ENCODE measurements at places on chromosomes 1 and 21.
A peak's percentile ranks its signal among the peaks of the same experiment; 100 is the strongest.

DNA sequence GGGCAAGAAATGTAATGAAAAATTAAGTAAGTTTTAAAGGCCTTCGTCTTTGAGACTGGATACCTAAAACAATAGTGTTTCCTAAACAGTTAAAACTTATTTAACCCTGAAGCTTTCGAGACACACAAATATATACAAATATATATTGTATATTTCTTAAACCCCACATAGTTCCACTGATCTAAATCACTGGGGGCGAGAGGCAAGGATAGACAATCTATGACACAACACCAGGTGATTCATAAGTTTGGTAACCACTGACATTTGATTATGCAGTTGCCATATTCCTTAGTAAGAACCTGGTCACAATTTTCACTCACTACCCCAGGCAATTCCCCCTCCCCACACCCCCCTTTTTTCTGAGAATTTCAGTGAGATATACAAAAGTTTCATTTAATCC, 55.3 kb upstream of the BOLA1 start:
- DNase-seq = peak; percentile 74

DNA sequence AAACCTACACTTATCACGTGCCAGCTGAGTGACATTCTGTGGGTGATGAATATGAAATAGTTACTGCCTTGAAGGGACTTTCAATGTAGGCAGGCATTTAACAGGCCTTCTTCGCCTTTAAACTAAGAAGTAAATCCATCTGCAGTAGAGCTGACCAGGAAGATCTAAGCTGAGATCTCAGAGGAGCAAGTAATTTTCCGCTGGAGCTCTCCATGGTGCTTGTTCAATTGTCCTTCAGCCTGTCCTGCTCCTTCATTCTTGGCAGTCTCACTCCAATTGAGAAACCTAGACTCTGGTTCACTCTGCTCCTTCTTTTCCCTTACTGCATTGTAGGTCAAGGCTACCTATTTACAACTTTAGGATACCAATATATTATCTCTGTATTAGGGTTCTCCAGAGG, 183.5 kb downstream of the HMCN1 start:
- DNase-seq = no peak

DNA sequence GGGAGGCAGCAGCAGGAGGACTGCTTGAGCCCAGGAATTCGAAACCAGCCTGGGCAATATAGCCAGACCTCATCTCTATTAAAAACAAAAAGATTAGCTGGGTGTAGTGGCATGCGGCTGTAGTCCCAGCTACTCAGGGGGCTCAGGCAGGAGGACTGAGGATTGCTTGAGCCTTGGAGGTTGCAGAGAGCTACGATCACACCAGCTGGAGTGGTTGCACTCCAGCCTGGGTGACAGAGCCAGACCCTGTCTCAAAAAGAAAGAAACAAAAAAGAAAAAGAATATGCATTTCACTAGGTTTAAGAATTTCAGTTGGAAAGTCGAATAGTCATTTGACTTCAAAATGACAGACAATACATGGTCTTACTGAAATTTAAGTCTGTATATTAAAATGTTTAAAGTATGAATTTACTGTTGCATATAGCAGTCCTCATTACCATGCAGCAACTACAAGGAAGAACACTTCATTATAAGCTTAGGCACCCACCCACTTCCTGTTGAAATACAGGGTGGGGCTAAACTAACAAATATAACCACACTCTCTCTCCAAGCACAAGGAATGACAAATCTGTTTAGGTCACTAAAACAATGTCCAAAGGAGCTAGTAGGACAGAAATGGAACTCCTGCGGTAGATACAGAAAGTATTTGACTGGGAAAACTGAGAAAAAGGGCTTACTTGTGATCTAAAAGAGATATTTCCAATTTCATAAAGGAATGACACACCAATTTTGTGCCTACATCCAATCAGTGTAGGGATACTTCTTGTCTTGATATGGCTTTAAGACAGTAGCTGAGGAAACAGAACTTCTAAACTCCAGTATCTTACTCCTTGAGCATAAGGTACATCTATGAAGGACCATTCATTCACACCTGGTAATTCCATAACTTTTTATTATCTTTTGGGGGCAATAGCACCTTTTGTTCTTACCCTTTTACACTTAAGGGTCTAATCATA, 44.1 kb downstream of the GPR3 start:
- peak; percentile 55 for DNase-seq

DNA sequence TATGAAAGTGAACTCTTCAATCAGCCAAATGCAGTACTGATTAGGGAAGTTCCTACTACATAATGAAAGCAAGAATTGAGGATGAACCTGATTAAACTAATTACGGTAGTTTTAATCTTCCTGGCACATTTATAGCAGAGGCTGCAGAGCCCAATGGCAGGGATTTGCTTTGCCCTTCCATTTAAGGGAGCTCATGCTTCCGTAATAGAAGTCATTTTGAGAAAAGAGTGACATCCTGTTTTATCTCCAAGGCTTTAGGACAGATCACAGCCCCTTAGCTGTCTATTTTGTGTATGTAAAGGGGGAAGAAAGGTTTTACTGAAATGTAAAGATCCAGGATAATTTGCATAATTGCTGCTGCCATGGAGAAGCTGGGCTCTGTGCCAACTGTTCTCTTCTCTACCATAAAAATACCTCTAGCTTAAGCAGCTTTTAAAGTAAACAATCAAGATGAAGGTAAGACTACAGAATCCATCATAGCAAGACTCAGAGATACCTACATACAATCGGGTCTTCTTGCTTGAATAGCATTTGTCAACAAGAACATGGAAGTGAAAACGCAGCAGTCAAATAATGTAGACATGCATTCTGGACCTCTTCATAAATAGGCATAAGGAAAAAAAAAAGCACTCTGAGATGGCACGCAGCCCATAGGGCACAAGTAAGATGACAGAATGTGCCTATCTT, 62.5 kb downstream of the ASH1L start:
- no peak for DNase-seq

DNA sequence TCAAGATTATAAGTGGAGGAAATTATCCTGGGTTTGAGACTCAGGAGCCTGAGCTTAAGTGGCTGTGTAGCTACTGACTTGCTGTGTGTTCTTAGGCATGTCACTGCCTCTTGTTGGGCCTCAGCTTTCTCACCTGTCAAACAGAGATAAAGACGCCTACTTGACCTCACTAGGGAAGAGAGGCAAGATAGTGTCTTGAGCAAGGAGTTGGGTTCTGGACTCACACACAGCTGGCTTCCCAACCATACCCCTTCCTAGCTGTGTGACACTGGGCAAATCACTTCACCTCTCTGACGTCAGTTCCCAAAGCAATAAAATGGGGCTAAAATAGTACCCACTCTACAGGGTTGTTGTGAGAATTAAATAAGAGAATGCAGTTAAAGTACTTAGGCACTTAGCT, 11.6 kb upstream of the EPB41 start:
- no peak for DNase-seq

DNA sequence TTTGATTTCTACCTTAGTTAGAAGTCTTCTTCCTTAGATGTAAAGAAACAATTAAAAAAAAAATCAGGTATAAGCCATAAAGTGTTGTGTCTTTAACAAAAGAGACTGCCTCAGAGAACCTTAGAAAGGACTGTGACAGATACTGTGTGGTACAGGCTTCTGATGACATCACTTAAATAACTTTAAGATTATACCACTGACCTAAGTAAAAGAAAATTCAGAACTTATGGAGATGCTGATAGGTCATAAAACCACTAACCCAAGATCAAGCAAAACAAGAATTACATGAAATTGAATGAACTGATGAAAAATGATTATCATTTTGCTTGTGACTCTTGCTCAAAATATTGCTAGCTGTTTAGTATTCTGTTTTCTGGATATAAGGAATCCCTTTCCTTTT, 220.8 kb downstream of the NRIP1 start:
- no peak for DNase-seq

DNA sequence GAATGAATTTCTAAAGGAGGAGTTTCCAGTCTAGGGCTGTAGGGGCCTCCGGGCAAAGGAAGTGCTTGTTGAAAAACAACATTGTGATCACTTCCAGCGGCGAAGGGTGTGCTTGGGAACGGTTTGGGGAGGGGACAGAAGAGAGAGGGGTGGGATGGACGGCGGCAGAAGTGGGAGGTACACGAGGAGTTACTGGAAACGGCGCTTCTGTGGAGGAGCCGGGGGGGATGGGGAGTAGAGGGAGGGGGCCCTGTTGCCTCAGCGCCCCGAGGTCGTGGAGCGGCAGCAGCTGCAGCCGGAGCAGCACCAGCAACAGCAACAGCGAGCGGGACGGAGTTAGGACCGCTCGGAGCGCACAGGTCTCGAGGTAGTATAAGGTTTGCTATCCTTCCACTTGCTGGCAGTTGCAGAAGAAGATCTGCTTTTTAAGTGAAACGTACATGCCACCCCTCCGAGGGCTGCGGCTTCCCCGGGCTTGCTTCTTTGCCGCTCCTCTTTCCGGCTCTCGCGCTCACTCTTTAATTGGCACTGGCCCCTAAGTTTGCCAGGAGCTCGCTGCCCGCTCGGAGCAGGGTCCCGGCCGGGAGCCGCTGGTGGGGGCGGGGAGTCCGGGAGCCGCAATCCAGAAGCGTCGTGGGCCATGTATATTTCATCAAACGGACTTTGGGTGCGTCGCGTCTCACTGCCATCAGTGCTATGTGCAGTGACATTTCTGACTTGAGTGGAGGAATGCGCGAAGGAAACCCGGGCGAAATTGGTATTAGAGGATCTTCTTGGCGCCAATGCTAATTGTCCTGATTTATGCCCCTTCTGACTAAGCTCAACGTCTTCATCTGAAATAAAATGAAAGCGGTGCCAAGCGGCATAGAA, 771 bp upstream of the NTNG1 start:
- no peak for DNase-seq

GRCh38 chr1:146039844-146040194, 18.3 kb upstream of the HJV start:
- DNase-seq = no peak

- DNase-seq = peak; percentile 25
These were observed 12.0 kb upstream of the KCNE2 start for GRCh38 chr21:34351786-34352241.

DNA sequence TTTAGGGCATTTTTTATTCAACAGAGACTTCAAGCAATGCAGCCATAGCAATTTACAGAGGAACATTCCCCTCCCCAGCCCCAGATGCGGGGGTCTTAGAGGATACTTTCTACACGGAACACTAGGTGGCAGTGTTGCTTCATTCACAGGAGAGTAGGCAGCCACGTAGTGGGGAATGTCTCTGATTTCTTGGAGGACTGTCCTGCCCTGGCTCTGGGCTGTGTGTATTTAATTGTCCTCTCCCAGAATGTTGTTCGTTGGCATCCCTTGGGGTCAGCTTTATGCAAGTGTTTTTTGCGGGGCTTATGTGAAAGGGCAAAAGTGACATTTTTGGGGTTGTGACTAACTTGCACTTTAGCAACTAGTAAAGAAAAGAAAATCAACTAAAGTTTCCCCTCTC, 96.9 kb downstream of the PAPPA2 start:
- DNase-seq = peak; percentile 1

- DNase-seq = peak; percentile 16
These were observed 572 bp downstream of the LPGAT1 start for GRCh38 chr1:211830055-211830327.

DNA sequence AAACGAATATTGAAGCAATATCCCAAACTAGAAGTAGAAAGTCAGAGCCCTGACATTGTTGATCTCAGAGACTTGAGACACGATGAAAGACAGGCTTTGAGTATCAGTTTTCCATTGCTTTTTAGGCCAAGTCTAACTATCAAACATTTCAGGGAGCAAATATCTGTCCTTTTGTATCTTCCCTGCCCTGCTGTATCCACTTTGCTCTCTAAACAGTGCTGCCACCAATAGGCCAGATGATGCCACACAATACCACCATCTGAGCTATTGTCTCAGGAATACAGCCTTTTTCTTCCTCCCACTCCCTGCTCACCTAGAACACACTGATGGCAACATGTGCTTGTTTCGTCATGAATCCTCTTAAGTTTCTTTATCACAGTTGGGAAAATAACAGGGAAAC, 62.6 kb upstream of the SPAG17 start:
- no peak for DNase-seq

DNA sequence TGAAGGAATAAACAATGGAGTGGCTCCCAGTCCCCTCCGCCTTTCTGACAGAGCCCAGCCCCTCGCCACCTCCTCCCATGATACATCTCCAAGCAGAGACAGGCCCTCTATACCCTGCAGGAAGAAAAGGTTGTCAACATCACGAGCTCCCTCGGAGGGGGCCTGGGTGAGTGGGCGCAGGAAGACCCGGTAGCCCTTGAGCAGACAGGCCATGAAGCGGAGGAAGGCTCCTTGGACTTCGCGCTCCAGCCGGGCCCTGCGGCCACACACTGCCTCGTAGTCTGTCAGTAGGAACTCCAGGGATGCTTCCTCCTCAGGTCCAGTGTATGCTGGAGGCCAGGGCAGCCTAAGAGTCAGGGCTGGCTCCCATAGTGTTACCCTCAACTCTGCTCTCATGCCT, 7.0 kb downstream of the DENND4B start:
- DNase-seq = no peak

DNA sequence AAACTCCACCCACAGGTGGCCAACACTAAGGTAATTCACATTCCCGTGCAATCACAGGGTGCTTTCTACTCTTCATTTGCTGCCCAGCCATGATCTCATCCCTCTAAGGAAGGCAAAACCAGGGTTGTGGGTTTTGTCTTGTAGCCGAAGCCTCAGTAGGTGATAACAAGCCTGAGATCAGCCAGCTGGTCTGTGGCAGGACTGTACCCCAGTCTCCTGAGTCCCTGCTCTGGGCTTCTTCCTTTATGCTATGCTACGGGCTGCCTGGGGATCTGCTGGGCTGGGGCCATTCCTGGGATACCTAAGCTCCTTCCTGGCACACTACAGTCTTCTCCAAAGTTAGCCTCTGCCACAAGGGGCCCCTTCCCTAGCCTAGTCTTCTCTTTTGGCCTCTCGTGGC, 9.8 kb downstream of the PPFIA4 start:
- DNase-seq = no peak

DNA sequence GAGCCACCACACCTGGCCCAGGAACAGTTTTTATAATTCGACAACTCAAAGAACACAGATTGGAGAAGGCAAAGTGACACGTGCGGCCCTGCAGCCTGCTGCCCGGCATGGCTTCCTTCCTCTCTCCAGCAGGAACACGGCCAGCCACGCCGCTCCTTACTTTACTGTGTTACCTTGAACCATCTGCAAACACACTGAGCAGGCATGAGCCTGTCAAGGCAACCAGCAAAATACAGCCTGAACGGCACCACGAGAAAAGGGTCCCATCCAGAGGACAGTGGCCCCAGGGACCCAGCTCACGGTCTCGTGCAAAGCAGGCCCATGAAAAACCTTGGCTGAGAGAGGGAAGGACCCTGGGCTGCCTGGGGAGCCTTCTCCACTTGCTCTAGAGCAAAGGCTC, 38.8 kb downstream of the NPHP4 start:
- DNase-seq = no peak

GRCh38 chr1:36821386-36821785, 212.9 kb downstream of the GRIK3 start:
- DNase-seq = no peak

GRCh38 chr1:58699011-58699762, 675 bp downstream of the MYSM1 start:
- DNase-seq = no peak

- no peak for DNase-seq
These were observed 13.0 kb downstream of the RGS1 start for GRCh38 chr1:192588546-192588945.

All from CD4-positive, alpha-beta T cell treated with Interleukin-2 at 100 ng/mL for 4 hours (primary cell).